Foreskin fibroblast (primary cell): ENCODE measurements at places on chromosomes 1 and 21.
A peak's percentile ranks its signal among the peaks of the same experiment; 100 is the strongest.

GRCh38 chr1:95071539-95071938 lies 1.2 kb downstream of the ALG14 start:
- no peak for DNase-seq

GRCh38 chr1:9596415-9597123 lies 7.9 kb downstream of the TMEM201 start:
- no peak for DNase-seq

DNA sequence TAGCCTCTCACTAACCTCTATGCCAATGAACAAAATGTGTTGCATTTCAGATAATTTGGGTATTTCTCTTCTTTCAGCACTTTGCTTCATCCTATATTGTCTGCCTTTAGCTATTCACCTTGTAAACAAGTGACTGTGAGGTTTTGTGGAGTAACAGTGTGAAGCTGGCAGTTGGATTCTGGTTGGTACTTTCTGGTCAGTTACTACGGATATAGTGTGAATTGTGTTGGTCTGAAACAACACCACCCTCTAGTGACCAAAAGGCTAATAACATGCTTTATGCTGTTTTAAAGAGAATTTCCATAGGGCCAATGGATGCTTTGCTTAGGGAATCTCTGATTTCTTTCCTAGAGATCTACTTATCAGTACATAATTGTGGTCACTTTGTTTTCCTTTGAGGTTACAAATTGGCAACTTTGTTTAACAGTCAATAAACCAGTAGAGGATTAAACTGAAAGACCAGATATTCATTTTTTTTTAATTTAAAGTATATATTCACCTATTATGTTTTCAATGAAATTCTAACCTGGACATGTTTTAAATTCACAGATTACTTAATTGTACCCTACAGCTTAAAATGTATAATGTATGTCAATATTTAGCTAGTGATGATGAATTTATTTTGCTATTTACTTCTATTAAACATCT lies 2.5 kb upstream of the PTGER3 start:
- DNase-seq = peak; percentile 38

- no peak for DNase-seq
These were observed 60.3 kb upstream of the GREM2 start for GRCh38 chr1:240672132-240672811.

GRCh38 chr1:208985231-208985630 lies 598.3 kb upstream of the CAMK1G start:
- DNase-seq = no peak
